ENCODE measurements at places on chromosomes 13 and 19.

GRCh38 chr19:47475465-47475864, 3.8 kb upstream of the SLC8A2 start:
- DNase-seq: no peak

- no peak for DNase-seq
These were observed 82.0 kb downstream of the SLC10A2 start for GRCh38 chr13:102984210-102984609.

DNA sequence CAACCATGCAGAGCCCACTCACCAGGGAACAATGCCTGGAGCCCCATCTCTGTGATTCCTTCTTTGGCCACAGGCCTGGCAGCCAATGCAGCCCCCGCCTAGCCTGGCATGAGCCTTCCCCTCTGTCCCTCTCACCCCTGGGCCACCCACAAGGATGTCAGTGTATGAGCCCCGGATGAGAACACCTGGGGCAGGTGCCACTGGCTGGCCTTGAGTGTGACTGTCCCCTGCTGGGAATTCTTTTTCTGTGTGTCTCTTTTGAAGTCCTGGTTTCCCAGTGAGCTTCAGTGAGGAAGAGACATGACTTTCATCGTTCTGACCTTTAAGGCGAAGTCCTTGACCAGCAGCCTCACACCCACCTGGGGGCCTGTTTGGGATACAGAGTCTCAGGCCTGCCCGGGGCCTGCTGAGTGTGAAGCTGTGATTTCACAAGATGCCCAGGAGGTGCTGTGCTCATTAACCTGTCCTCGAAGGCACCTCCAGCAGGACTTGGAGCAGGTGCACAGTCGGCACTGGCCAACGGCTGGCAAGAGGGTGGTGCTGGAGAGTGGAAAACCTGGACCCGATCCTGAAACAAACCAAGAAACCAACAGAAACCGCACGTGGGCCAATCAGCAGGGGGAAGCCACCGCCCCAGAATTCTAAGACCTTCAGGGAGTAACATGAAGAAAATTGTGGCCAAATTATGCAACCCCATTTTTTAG, 27.4 kb upstream of the SPACA7 start:
- DNase-seq: no peak

- DNase-seq: peak; percentile 67
These were observed 14.5 kb upstream of the SIGLEC14 start for GRCh38 chr19:51660975-51661600.

- DNase-seq: no peak
These were observed 44.4 kb upstream of the WDFY2 start for GRCh38 chr13:51539887-51540286.

DNA sequence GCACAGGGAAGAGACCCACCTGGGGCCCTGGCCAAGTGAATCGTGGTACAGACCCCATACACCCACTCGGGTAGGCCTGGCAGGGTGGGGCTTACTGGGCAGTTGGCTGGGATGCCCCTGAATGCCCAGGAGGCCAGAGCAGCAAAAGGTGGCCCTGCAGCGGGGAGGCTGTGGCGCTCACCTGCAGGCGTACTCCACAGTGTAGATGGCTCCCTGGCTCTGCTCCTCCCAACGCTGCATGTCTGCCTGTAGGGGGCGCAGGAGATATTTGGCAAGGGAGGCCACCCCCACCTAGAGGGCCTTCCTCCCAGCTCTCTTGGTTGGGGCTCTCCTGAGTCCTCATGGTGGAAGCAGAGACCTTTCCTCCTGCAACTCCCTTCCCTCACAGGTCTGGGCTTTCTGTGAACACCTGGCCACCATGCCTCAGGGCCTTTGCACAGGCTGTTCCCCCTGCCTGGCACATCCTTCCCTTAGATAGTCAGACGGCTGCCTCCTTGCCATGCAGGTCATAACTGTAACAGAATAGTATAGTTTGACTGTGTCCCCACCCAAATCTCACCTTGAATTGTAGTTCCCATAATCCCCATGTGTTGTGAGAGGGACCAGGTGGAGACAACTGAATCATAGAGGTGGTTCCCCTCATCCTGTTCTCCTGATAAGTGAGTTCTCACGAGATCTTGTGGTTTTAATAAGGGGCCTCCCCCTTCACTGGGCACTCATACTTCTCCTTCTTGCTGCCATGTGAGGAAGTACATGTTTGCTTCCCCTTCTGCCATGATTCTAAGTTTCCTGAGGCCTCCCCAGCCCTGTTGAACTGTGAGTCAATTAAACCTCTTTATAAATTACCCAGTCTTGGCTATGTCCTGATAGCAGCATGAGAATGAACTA, 5.9 kb downstream of the BORCS8 start:
- peak; percentile 72 for DNase-seq

DNA sequence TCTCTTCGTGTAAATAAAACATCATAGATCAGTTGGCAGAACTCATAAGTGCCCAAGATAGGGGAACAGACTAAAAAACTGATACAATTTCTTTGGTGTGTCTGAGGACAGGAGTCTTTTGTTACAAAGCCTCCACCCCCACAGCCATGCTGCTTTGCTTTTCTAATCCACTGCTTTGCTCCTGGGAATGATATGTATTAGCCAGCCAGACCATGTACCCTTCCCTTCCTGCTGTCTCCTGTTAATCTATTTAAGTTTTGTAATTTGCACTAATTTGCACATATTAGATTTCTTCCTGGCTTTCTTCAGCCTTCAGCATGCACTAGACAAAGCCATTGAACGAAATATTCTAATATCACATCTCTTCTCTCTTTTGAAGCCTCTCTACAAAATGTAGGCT, 130.5 kb downstream of the MAB21L1 start:
- DNase-seq: no peak

- no peak for DNase-seq
These were observed 12.7 kb downstream of the SUGT1 start for GRCh38 chr13:52665325-52665724.

DNA sequence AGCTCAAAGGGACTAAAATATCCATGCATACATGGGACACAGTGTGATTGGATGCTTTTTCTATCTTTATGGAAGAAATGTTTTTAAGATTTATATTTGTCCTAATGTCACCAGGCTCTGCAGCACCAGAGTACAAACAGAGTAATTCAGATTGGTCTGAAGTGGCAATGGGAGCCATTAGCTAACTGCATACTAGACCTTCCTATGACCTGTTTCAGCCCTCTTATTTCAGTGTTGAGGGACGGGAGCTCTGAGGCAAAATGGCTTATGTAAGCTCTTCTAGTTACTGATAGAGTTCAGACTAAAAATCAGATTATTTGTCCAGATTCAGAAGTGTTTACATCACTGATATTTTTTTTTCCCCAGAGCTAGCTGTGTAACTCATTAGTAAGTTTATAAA, 4.9 kb downstream of the SLAIN1 start:
- no peak for DNase-seq

GRCh38 chr19:33794683-33795369, 1.8 kb upstream of the KCTD15 start:
- no peak for DNase-seq

DNA sequence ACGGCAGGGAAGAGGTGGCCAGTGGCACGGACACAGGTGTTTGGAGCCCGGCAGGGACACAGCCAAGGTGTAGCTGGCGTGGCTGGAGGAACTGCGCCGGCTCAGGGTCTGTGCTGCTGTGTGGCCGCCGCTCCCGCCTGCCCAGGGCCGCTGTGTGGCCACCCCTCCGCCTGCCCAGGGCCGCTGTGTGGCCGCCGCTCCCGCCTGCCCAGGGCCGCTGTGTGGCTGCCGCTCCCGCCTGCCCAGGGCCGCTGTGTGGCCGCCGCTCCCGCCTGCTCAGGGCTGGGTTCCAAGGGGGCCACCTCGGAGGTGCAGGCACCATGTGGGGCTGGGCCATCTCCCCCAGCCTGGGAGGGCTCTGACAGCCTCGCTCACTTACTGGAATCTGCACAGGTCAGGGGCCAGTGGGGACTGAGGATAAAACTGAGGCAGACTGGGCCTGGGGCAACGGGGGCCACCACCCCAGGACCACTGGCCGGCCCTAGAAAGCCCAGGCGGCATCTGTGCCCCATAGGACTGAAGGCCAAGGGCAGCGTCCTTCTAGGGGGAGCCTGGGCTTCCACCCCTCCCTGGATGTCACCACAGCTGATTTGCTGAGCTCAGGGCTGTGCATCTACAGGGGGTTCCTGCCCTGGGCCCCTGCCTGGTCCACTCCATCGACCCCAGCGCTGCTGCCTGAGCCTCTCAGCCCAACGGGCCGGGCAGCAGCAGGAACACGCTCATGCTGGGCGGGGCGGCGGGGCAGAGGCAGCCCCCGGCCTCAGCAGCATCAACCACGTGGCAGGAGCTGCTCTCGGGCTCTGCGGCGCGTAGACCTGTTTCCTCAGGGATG, 21.5 kb downstream of the C13orf46 start:
- DNase-seq: no peak

DNA sequence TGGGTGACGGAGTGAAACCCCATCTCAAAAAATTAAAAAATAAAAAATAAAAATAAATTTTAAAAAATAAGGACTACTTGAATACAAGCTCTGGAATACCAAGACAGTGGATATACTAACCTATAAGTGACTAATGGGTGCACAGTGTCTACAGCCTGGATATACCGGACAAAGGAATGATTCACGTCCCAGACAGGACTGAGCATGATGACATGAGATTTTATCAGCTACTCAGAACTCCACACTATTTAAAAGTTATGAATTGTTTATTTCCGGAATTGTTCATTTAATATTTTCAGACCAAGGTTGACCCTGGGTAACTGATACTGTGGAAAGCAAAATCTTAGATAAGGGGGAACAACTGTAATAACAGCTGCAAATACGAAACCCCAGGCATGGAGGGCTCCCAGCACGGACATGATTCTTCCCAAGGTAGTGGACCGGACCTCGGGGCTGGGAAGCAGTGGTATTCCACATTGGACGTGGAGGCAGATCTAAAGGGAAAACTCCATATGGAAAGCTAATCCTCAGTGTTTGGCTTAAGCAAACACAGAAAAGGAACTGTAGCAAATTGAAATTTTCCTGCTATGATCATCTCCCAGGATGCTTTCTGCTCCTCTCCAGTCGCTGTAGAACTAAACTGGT, 102.6 kb upstream of the TSHZ3 start:
- no peak for DNase-seq

DNA sequence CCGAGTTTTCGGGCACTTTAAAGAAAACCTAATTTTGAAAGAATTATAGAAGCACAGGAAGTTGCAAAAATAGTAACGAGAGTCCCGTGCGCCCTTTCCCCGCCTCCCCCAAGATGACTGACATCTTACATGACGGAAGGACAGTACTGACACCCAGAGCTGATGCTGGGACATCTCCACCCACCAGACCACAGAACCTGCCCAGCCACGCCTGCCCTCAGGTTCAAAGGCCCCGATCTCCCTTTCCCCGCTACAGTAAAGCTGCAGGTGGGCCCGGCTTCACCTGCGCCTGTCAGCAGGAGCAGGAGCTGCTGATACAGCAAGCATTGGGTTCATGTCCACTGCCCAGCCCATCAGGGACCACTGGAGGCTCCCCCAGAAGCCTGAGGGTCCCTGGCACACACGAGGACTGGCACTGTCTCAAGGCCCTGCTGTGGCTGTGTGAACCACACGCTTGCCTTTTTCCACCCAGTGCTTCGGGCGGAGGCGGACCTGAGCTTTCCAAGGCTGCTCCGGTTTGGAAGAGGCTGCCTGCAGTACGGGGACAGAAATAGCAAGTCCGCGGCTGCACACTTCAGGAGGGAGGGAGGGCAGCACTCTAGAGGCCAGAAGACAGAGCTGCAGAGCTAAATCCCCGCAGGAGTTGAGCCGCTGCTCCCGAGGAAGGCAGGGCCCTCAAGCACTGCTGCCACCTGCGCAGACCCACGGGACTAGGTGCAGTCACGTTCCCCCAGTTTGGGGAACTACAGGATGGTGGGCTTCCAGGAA, 8.7 kb downstream of the MAP2K2 start:
- peak; percentile 75 for DNase-seq

Data from CD4-positive, alpha-beta T cell treated with Interleukin-6 for 4 hours (primary cell).